H9 (cell line): ENCODE measurements at places on chromosomes 2 and 18. TPM values are rescaled to one million over a fixed set of nuclear protein-coding genes. Genes with fewer than 3 reads are reported as not detected.

GRCh38 chr2:120908314-120908975 lies 172.8 kb downstream of the GLI2 start:
- DNase-seq, result no peak
- H3K4me3 ChIP-seq, result no peak overlapping the region
- H3K36me3 ChIP-seq, result peaks cover 7% of the 10 kb centered on the region; the same call in 2 of the 3 replicates
- no peak overlapping the region for H3K27ac ChIP-seq
- peaks cover 7% of the 10 kb centered on the region for H3K4me1 ChIP-seq

DNA sequence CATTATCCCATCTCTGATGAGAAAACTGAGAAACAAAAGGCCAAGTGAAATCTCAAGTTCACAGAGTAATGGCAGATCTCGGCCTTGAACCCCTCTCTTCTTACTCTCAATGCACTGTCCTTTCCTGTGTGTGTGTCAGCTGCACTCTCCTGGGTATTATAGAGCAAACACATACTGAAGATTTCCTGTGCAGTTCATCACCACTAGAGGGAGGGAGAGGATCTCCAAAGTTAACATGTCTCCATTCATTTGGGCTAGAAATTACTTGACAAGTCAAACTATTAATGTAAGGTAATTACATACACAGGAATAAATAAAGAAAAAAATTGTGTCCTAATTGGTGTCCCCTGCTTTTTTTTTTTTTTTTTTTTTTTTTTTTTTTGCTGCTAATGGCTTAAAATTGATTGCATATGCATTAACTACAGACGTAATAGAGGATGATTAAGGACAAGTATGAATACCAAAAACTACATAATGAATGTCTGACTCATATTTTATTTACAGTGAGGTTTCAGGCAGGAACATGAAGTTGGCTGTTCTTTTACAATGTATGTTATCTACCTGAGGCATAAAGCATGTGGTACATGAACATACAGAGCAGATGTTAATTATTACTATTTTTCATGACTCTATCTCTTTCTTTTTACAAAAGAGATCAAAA lies 269.2 kb downstream of the NYAP2 start:
- peaks cover 2% of the 10 kb centered on the region; the same call in 1 of the 2 replicates for H3K4me1 ChIP-seq
- H3K36me3 ChIP-seq, result no peaks in the 10 kb centered on the region
- no peak overlapping the region for H3K27ac ChIP-seq
- H3K27me3 ChIP-seq, result no peaks in the 10 kb centered on the region
- peak; percentile 34 for DNase-seq
- H3K4me3 ChIP-seq, result no peak overlapping the region

DNA sequence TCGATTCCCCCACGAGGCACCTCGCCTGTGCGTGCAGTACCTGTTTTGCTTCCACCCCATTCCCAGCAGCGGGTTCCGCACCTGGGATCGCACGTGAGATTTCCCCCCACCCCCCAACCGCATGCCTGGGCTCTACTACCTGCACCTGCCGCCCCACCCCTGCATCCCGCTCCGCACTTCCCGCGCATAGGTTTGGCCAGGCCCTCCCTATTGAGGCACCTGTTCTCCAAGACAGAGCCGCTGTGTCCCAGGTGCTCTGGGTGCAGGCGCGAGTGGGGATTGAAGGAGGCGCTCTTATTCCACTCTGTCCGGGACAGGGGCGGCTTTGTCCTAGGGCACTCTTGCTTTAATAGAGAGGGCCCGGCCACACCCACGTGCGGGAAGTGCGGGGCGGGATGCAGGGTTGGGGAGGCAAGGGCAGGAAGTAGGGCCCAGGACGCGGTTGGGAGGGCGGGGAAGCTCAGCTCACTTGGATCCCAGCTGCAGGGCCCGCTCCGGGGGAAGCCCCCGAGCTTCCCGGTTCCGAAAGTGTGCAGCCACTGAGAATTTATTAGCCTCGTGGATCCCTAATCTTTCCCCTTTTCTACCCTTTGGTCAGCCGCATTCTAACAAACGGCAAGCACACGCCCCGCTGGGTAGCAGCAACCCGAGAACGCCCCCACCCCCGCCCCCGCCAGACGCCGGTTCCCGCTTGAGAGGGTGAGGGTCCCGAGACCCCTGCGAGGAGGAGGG lies 670 bp upstream of the MOCOS start:
- peak overlapping the region; percentile 81 for H3K4me3 ChIP-seq
- H3K36me3 ChIP-seq, result peaks cover 2% of the 10 kb centered on the region
- peaks cover 4% of the 10 kb centered on the region; the same call in 1 of the 2 replicates for H3K4me1 ChIP-seq
- H3K27ac ChIP-seq, result no peak overlapping the region
- peak; percentile 60 for DNase-seq

DNA sequence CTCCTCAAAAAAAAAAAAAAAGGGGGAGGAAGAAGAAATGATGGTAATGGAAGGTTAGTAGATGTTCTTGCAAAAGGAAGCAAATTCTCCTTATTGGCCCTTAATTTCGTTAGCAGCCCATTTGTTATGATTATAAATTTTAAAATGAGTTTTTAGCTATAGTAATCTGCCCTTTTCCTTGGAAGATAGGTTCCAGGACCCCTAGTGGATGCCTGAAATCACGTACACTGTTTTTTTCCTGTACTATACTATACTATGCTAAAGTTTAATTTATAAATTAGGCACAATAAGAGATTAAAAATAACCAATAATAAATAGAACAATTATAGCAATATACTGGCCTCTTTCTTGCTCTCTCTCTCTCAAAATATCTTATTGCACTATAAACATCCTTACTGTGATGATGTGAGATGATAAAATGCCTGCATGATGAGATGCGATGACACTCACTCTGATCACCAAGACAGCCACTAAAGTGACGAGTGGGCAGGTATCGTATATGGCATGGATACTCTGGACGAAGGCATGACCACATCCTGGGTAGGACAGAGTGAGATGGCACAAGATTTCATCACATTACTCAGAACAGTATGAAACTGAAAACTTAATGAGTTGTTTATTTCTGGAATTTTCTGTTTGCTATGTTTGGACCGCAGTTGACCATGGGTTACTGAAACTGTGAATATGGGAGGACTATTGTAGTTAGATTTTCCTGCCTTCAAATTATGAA lies 87.2 kb downstream of the KCTD18 start:
- no peaks in the 10 kb centered on the region for H3K27me3 ChIP-seq
- peaks cover 34% of the 10 kb centered on the region for H3K36me3 ChIP-seq
- H3K27ac ChIP-seq, result no peak overlapping the region
- peaks cover 4% of the 10 kb centered on the region; the same call in 1 of the 2 replicates for H3K4me1 ChIP-seq
- DNase-seq, result no peak
- no peak overlapping the region for H3K4me3 ChIP-seq

DNA sequence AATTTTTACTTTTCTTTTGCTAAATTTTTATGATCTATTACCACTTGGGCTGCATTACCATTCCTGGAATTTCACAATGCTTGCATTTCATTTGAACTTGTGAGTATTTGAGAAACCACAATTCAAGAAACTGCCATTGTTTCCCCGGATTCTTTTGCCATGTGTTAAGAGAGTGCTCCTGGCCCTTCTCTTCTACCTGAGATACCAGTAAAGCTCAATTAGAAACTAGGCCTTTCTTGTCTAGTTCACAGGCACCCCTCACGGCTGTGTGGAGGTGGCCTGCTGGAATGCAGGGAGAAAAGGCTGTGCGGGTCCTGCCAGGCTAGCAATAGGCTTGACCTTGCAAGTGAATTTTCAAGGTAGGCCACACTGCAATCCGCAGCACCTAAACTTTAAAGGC lies 40.8 kb downstream of the ZEB2 start:
- no peak overlapping the region for H3K4me3 ChIP-seq
- H3K4me1 ChIP-seq, result peaks cover 8% of the 10 kb centered on the region; the same call in 1 of the 2 replicates
- H3K36me3 ChIP-seq, result no peaks in the 10 kb centered on the region
- H3K27ac ChIP-seq, result peak overlapping the region; percentile 83

The OR6B2 gene
- total RNA-seq, result not detected in 2 replicates

DNA sequence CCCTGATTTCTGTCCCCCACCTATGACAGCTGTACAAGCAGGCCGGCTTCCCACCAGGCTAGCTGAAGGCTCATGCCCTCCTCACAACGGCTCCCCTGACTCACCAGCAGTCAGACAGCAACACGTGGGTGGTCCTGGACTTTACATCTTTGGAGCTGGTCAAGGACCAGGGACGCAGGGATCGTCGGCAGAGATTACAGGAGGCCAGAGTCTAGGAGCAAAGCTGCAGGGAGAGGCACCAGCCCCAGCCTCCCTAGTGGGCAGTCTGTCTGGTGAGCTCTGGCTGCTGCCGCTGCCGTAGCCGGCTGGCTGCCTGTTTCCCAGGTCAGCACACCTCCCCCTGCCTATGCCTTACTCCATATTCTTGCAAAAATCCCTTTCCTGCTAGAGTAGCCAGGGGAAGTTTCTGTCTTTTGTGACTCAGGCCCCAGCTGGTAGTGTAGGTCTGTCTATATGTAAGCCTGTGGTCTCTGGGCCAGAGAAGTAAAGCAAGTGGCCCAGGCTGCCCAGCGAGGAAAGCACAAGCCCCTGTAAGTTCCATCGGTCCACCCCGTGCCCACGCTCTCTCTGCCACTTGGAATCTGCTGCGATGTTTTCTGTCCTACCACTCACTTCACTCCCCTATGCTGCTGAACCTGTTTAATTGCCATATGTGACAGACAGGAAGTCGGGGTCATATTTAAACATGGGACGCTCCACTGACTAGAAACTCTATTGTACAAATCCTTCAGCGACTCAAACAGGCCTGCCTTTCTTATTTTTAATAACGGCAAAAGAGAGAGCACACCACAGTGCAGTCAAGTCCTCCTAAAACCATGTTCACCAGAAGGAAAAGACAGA lies 2.4 kb upstream of the ARHGEF4 start:
- no peaks in the 10 kb centered on the region for H3K4me1 ChIP-seq
- H3K27ac ChIP-seq, result no peak overlapping the region
- H3K4me3 ChIP-seq, result no peak overlapping the region
- no peaks in the 10 kb centered on the region for H3K36me3 ChIP-seq
- H3K27me3 ChIP-seq, result peaks cover 4% of the 10 kb centered on the region; the same call in 1 of the 2 replicates
- DNase-seq, result no peak

GRCh38 chr2:23994567-23994966 lies 15.3 kb upstream of the MFSD2B start:
- DNase-seq, result no peak
- H3K27me3 ChIP-seq, result no peaks in the 10 kb centered on the region
- peaks cover 8% of the 10 kb centered on the region for H3K36me3 ChIP-seq
- H3K4me1 ChIP-seq, result no peaks in the 10 kb centered on the region

The CFAP210 gene
- total RNA-seq, result 0.33 and 0.94 TPM in 2 replicates

DNA sequence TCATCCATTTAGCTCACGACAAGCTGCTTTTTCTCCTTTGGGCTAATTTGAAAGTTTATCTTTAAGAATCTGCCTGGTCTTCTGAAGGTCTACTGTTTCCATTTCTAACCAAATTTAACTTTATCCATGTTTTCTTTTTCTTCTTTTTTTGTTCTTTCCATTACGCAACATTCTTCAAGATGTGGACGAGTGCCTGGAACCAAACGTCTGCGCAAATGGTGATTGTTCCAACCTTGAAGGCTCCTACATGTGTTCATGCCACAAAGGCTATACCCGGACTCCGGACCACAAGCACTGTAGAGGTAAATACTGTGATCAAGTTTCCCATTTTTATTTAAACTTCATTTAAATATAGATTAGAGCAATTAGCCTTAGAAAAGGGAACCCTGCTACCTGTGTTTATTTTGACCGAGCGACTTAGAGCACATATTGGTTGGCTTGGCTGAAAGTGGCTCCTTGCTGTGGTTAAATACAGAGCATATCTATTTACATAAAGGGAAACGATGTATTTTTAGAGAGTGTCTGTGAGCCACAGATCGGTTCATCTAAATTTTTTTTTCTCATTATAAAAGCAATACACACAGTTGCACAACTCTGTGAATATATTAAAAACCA lies 183.4 kb upstream of the RASGRP3 start:
- 0 out of 3 replicates have a peak, but pooled peaks cover 2% of the 10 kb centered on the region for H3K36me3 ChIP-seq
- no peak overlapping the region for H3K4me3 ChIP-seq
- no peak for DNase-seq
- H3K4me1 ChIP-seq, result no peaks in the 10 kb centered on the region

The ASXL3 gene
- 0.35 and 0.70 TPM in 2 replicates for total RNA-seq

- no peak overlapping the region for H3K27ac ChIP-seq
- H3K27me3 ChIP-seq, result no peaks in the 10 kb centered on the region
- DNase-seq, result no peak
- H3K4me1 ChIP-seq, result no peaks in the 10 kb centered on the region
- H3K4me3 ChIP-seq, result no peak overlapping the region
- peaks cover 3% of the 10 kb centered on the region for H3K36me3 ChIP-seq
Measured at GRCh38 chr18:3321133-3321812, 59.3 kb downstream of the MYL12B start.

The GALR1 gene
- total RNA-seq, result 0.02 and 0.07 TPM in 2 replicates

- no peak overlapping the region for H3K27ac ChIP-seq
- H3K4me1 ChIP-seq, result no peaks in the 10 kb centered on the region
- peak; percentile 34 for DNase-seq
- no peak overlapping the region for H3K4me3 ChIP-seq
- H3K27me3 ChIP-seq, result no peaks in the 10 kb centered on the region
- H3K36me3 ChIP-seq, result no peaks in the 10 kb centered on the region
Measured at GRCh38 chr2:176984987-176985386, 227.6 kb upstream of the HNRNPA3 start.

- no peaks in the 10 kb centered on the region for H3K27me3 ChIP-seq
- H3K36me3 ChIP-seq, result no peaks in the 10 kb centered on the region
- H3K4me1 ChIP-seq, result no peaks in the 10 kb centered on the region
- DNase-seq, result no peak
Measured at GRCh38 chr2:187543488-187543887, 10.7 kb downstream of the TFPI start.

- no peak overlapping the region for H3K4me3 ChIP-seq
- no peak for DNase-seq
- H3K4me1 ChIP-seq, result no peaks in the 10 kb centered on the region
- H3K36me3 ChIP-seq, result no peaks in the 10 kb centered on the region
- H3K27ac ChIP-seq, result no peak overlapping the region
Measured at GRCh38 chr2:229202646-229203045, 68.4 kb downstream of the PID1 start.

- no peaks in the 10 kb centered on the region for H3K4me1 ChIP-seq
- no peaks in the 10 kb centered on the region for H3K27me3 ChIP-seq
- H3K27ac ChIP-seq, result no peak overlapping the region
Measured at GRCh38 chr18:49638891-49639557, 77.2 kb downstream of the LIPG start.

The ESPNL gene
- total RNA-seq, result 0.17 and 0.37 TPM in 2 replicates

- H3K4me3 ChIP-seq, result peak within 1 kb of the TSS; percentile 94
- no peaks in the 10 kb centered on the region for H3K4me1 ChIP-seq
- H3K27me3 ChIP-seq, result peaks cover 2% of the 10 kb centered on the region; the same call in 1 of the 2 replicates
- DNase-seq, result no peak
- peaks cover 5% of the 10 kb centered on the region; the same call in 1 of the 3 replicates for H3K36me3 ChIP-seq
Measured at GRCh38 chr18:5895299-5895875, at the start of gene TMEM200C. TSS of gene TMEM200C (minus strand) at chr18:5895522. CDS start at chr18:5892063, 3,459 bp downstream.

DNA sequence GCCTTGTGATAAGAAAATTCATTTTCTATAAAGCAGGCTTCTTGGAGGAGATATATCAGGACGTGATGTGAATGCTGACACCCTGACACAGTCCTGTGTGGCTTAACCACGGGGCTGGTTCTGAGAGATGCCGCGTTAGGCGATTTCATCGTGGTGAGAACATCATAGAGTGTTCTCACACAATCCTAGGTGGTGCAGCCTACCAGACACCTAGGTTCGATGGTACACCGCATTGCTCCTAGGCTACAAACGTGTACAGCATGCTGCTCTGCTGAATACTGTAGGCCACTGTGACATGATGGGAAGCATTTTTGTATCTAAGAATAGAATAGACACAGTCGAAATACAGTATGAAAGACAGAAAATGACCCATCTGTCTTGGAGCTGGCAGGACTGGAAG lies 82.5 kb downstream of the TNFRSF11A start:
- peaks cover 2% of the 10 kb centered on the region for H3K36me3 ChIP-seq
- no peak for DNase-seq
- H3K27me3 ChIP-seq, result no peaks in the 10 kb centered on the region
- H3K4me1 ChIP-seq, result no peaks in the 10 kb centered on the region
- no peak overlapping the region for H3K4me3 ChIP-seq

The NT5DC4 gene
- not detected in 2 replicates for total RNA-seq
